Fibroblast of mammary gland (primary cell): ENCODE measurements at places on chromosomes 5 and 9.

- peak; percentile 45 for DNase-seq
Observed at GRCh38 chr5:125113328-125113727, 366.9 kb upstream of the ZNF608 start.

GRCh38 chr9:3735251-3735650 is 209.4 kb upstream of the RFX3 start:
- no peak for DNase-seq

DNA sequence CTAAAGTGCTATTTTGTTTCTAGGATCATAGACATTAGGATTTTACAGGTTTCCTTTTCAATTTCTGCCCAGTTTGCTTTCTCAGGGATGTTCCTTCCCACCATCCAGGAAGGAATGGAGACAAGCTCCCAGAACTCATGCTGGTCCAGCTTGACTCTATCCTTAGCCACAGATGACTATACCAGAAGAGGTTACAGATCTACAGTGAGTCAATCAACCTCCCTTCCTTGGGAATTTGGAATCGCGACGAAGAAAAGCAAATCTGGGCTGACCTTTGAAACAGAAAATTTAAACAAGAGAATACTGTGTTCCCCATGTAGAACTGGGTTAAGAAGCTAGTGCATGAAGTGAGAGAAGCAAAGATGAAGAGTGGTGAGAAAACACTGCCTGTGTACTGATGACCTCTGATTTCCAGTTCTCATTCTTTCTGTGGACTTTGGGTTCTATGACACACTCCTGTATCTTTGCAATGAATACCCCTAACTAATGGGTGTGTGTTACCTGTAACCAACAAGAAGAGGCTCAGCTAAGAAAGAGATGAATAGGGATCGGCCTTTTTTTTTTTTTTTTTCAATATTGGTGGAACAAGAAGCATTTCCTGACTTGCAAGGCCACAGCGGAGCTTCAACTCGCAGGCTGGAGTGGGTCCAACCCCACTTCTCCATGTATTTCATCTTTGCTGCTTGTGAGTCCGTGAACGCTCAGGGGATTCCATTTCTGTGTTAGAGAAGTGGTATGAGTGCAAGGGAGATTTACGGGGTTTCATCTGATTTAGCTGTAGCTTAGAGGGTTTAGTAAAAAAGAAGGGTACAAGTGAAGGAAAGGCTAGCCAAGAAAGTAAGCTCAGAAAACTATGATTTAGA is 563.9 kb upstream of the CLINT1 start:
- peak; percentile 28 for DNase-seq

- DNase-seq: no peak
Observed at GRCh38 chr9:135649508-135649907, 10.2 kb upstream of the GLT6D1 start.

DNA sequence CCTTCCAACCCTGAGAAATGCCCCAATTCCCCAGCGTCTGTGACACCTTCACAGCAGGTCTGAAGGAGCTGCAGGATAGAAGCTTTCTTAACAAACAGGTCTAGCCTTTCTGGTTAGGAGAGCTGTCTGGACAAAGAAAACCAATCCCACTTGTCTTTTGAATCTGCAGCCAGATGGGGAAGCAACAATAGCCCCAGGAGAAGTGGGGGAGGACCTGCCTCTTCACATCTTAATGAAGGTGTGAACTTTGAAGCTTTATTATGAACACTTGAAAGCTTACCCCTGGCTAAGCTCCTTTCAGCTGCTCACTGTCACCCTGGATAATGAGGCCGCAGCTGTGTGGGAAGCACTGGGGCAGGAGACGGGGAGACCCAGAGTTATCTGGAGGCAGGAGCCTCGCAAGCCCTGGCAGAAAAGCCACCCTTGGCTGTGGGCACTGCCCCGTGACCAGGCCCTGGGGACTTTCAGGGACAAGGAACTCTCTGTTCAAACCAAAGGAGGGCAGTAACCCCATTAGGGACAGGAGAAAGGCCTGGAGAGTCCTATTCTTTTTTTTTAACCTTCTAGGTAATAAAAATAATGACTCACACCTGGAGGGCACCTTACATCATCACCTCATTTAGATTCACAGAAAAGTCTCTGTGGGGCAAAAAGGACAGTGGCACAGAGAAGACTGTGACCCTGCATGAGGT is 151.8 kb upstream of the RAD23B start:
- no peak for DNase-seq

GRCh38 chr9:68974431-68974830 is 39.5 kb downstream of the PRKACG start:
- DNase-seq: no peak

DNA sequence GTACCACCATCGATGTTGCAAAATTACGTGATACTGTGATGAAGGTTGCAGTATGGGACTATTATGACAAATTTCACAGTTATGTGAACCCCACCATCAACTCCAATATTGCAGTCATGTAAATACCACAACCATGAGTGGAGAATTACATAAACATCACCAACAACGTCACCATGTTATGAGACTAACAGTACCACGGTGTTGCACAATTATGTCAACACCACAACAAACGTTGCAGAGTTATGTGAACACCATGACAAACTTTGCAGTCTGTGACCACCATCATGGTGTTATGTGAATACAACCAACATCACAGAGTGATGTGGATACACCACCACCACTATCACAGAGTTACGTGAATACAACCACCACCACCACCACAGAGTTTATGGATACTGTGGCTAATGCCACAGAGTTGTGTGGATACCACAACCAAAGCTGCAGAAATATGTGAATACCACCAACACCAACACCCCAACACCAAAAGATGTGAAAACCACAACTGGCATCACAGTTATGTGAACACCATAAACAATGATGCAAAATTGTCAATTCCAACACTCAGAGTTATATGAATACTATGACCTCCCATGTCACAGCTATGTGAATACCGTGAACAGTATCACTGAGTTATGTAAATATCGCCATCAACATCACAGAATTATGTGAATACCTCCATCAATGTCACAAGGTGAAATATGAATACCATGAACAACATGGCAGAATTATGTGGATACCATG is 62.4 kb downstream of the SHC3 start:
- DNase-seq: peak; percentile 96

DNA sequence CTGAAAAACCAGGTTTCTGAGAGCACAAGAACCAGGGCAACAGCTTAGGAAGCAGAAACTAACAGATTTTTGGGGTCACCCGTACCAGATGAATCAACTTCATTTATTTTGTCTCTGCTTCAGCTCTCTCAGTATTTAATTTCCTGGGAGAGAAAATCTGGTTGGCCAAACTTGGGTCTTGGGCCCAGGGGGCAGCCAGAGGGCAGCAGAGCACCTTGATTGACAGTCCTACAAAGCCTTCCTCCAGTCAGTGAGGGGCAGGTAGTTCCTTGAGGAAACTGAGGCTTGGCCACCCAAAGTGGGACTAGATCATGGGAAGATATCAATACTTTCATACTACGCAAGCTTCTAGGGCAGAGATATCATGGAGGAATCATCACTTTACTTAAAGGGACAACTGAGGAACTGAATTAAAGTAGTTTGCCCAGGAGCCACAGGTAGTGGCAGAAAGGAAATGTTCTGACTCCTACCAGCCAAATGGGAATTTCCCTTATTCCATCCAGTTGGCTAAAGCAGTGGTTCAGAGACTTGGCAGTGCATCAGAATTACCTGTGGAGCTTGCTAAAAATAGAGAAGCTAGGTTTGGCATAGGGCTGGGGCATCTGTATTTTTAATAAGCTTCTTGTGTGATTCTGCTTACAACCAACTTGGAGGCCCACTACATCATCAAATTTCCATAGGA is 21.5 kb upstream of the ARHGAP26 start:
- DNase-seq: peak; percentile 23
